ENCODE measurements at places on chromosomes 13 and 19.

DNA sequence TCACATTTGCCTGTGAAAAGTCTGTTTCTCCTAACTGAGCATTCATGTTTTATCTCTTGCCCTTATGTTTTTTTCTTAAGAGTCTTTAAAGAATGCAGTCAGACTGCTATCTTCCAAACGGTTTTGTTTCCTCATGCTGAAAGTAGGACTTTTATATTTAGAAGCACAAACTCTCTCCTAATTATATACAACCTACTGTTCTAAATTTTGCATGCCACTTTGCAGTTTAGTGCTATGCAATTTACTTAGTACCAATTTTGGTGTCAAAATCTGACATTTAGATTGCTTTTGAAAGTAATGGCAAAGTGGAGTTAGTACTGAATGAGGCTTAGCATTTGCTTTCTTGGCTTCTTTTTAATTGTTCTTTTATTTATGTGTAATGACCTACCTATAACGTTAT, 55.1 kb upstream of the PCDH20 start:
- DNase-seq = no peak

DNA sequence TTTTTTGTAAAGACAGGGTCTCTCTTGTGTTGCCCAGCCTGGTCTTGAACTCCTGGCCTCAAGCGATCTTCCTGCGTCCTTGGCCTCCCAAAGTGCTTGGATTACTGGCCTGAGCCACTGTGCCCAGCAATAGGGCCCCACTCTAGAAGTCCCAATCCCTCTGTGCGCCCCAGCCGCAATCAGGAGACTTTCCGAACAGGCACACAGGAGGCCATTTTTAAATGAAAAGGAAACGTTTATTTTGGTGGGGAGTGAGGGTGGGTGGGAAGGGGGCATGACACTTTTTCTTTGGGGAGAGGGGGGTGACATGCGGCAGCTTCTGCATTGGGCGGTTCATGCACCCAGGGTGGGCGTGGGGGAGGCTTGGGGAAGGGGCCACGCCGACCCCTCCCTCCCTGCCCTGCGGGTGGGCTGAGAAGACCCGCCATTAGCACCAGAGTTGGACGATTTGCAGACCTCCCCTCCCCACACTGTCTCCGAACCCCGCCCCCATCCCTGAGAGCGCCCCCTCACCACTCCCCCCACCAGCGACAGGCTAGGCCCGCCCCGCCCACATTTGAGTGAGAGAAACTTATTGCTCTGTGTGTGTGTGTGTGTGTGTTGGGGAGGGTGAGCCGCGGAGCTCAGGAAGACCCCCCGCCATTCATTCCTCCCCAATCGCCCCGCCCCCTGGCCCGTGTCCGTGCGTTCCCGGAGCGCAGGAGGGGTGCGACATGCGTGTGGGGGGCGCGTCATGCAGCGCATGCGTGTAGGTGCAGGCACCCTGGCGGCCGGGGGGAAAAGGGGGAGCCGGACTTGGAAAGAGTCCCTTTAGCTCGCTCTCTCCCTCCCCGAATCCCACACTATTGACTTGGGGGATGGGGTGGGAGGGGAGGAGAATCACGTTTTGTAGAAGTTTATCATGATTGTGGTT, 17.2 kb downstream of the KCNC3 start:
- DNase-seq = no peak

DNA sequence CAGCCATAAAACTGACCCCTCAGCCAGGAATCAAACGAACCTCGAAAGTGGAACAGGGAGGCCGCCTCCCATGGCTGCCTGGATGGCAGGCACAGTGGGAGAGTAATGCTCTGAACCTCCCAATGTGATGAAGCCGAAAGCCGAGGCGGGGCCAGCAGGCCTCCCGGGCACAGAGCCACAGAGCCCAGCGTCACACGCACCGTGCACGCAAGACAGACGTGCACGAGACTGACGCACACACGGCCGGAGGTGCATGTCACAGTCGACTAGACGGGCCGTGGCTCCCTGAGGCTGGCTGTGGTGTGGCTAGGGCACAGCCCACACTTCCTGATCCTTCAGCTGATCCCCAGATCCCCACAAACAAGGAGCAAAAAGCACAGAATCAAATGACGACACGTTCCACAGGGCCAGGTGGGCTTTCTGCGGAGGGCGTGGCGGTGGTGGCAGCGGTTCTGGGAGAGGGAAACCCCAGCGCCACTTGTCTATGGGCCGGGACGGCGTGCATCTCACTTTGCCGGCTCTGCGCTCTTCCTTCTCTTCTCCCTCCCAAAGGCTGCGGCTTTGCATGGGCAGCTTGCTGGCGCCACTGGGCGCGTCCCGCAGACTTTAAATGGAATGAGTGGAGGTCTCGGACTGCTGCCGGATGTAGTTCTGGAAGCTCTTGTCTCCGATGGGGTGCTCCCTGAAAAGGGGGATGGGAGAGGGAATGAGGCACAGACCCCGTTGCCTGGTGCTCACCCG, 5.0 kb upstream of the C13orf46 start:
- DNase-seq = no peak

DNA sequence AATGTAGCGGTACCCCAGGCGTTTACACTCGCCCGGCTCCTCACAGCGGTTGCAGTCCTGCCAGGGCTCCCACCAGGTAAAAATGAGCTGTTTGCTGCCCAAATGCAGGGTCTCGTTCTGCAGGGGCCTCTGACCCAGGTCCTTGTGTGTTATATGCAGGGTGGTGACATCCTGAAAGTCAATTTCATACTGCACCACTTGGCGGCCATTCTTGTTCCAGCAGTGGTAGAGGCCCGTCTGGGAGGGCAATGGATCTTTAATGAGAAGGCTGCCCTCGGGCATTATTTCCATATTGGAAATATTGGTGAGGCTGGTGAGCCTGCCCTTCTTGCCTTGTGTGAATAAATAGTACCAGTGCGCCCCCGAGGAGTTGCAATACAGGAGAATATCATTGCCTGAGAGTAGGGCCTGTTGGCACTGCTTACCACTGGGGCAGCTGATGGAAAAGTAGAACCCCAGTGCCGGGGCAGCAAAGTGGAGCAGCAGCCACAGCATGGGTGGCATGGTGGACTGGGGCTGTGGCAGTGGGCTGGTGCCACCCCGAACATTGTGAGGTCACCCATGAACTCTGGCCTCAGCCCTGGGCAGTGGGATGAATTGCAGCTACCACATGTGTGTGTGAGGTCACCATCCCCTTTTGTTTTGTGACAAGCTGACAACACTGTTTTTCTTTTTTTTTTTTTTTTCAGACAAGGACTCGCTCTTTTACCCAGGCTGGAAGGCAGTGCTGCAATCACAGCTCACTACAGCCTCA, at the start of gene FAM187B:
Gene FAM187B (minus strand): TSS at position 563 of the 754 bp plus-strand sequence. CDS start 59 bp downstream, at position 504.
- no peak for DNase-seq

DNA sequence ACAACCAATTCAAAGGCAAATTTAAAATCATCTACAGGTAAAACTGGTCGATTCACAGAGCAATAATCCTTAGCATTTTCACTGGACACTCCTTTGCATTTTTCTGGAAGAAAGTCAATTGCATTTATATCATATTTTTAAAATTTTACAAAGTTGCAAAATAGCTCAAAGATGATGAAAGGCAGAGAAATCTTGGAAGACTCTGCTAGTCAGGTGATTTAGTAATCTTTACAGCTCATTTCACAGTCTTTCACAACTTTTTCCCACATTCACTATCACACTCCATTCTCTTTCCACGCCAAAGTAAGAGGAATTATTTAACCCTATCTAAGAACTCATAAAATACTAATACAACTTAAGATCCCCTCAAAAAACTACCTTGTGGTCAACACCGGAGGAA, 1063.8 kb downstream of the EFNB2 start:
- no peak for DNase-seq

- DNase-seq = no peak
These were observed 776 bp upstream of the LENG1 start for GRCh38 chr19:54160182-54160811.

- no peak for DNase-seq
These were observed 28.5 kb downstream of the MYCBP2 start for GRCh38 chr13:77298426-77298825.

DNA sequence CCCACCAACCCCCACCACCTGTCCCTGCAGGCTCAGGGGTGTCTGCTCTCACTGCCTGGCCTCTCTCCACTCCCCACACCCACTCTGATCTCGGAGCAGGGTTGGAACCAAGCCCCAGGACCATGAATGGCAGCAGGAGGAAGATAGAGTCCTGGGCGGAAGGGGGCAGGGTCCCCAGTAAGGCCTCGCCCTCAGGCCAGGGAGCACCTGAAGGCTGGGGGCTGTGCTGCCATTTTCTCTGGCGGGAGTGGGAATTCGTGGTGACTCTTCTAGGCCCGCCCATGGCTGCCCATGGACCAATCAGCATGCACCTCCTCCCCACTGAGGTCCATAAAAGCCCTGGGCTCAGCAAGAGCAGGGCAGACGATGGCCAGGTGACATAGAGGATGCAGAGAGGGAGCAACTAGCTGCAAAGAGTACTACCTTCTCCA, 25.0 kb downstream of the KBTBD6 start:
- no peak for DNase-seq

GRCh38 chr19:39555883-39556282, 15.9 kb upstream of the EID2 start:
- no peak for DNase-seq

DNA sequence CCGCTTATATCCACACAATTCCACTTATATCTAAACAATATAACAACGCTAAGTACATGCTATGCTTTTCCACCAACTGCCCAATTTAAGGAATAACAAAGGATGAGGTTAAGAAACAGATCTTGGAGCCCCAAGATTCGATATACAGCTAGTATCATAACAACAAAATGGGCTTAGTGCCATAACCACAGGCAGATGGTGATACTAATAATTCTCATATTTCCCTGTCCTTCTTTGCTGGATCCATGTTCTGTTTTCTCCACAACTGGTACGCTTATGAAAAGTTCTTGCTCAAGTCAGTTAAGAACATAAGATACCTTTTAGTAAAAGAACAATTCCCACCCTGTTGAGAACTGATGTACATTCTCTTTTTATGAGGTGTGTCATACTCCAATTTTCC, 33.9 kb downstream of the CAB39L start:
- no peak for DNase-seq

- no peak for DNase-seq
These were observed 22.0 kb downstream of the ITGBL1 start for GRCh38 chr13:101474419-101474957.

- DNase-seq = no peak
These were observed 33.9 kb upstream of the SLC7A10 start for GRCh38 chr19:33259539-33259938.

GRCh38 chr13:27960362-27961226, 8.5 kb downstream of the CDX2 start:
- peak; percentile 61 for DNase-seq

GRCh38 chr19:55446060-55446459, 3.0 kb upstream of the SHISA7 start:
- DNase-seq = no peak

DNA sequence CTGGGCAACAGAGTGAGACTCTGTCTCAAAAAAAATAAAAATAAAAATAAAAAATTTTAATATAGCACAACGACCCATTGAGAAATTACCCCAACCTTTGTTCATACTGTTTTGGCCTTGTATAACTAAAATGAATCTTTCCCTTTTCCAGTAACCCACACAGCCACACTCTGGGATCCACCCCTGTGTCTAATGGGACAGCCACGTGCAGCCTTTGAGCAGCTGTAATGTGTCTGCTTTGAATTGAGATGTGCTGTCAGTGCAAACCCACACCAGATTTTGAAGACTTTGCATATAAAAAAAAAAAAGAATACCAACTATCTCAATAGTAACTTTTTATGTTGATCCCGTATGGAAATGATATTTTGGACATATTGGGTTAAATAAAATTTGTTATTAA, 112.7 kb upstream of the UBL3 start:
- no peak for DNase-seq

DNA sequence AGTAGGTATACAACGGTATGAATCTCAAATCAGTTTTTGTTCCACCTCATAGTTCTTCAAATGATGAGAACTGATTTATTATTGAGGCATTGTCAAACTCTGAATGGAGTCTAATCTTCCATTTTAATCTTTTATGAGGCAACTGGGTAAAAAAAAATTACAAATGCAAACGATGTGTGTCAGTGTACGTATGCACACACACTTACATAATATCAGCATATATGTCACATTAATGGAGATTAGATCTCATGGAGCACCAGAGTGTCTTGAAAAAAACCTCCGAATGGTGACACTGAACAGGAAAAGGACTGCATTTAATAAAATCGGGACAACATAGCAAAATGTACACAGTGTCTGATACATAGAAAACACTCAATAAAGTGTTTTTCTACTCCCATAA, 842.7 kb downstream of the EFNB2 start:
- DNase-seq = no peak

DNA sequence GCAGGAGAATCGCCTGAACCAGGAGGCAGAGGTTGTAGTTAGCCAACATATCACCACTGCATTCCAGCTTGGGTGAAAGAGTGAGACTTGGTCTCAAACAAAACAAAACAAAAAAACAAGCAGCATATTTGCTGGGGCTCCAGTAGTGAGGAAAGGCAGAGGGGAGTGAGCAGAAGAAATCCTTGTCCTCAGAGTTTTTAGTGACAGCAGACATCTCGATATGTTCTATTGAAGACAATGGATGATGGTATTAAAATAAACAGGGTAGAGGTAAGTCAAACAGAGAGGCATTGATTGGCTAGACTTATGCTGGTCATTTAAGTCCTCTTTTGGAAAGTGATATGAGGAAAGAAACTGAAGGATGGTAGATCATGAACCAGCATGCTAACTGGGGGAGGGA, 19.0 kb downstream of the NLRP7 start:
- no peak for DNase-seq

GRCh38 chr13:109834973-109835720, 48.8 kb upstream of the IRS2 start:
- DNase-seq = no peak

GRCh38 chr13:44438234-44438579, 64.6 kb downstream of the SERP2 start:
- DNase-seq = no peak

- no peak for DNase-seq
These were observed 1.7 kb upstream of the WBP4 start for GRCh38 chr13:41059456-41060081.

All from stimulated activated CD4-positive, alpha-beta T cell treated with anti-CD3 and anti-CD28 coated beads, Interleukin-2, amount 100 ng/mL, for 24 hours (primary cell).